ENCODE measurements at places on chromosomes 4 and X.

- DNase-seq, result no peak
These were observed 104.5 kb downstream of the AMELX start for GRCh38 chrX:11397680-11398079.

DNA sequence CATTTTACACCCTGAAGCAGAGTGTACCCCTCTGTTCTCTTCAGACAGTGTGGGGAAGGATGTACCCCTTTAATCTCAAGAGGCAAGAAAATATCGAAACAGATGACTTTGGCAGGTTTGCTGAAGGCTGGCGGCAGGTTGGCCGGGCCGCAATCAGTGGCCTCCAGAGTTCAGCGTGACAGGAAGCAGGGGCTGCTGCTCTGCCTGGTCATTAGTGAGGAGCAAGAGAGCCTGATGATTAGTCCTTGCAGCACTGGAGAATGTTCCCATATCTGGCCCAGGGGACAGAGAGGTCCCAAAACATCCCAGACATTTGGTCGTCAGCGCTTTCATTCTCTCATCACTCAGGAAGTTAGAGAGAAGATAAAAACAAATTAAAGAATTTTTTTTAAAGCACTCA, 352.8 kb downstream of the SPRY1 start:
- peak; percentile 67 for DNase-seq

DNA sequence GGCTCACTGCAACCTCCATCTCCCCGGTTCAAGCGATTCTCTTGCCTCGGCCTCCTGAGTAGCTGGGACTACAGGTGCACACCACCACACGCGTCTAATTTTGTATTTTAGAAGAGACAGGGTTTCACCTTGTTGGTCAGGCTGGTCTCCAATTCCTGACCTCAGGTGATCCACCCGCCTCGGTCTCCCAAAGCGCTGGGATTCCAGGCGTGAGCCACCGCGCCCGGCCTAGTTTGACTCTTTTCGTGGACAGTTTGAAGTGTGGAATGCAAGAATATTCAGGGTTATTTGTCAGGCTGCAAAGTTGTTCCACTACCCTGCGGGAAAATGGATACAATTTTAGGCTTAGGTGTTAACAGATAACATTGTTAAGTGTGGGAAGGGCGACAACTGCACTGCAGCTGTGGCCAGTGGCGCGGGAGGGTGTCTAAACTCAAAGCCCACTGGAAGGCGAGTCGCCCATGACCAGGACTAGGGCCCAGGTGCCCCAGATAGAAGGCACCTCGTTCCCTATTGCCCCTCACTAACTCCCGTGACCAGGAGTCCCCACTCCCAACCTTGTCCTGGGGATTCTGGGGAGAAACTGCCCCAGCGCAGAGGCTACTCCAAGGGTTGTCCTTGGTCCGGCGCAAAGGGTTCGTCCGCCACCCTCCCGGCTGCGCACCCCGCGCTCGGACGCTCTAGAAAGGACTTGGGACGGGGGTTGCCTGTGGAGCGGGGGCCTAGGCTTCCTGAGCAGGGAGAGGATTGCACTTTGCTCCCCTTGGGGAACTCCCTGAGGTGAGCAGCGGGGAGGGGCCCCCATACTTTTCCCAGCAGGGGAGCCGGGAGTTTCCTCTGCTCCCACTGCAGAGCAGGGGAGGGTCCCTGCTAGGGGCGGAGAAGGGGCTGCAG, 1.1 kb upstream of the CD99 start:
- no peak for DNase-seq

GRCh38 chr4:74874753-74875367, 58.1 kb upstream of the PARM1 start:
- DNase-seq, result no peak

DNA sequence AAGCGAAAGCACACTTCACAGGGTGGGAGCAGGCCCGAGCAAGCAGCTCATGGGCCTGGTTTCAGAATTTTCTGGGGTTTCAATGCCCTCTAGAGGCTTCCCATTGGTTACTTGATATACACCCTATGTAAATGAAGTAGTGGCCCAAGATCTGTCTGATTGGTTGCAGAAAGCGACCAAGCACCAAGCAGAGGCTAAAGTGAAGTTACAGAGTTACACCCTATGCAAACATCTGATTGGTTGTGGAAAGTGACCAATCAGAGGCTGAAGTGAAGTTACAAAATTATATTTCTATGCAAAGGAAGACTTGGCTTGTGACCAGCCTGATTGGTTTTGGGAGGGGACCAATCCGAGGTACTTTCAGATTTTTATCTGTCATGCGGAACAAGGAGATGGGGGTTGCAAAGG, 8.2 kb downstream of the FHIP1A start:
- no peak for DNase-seq

DNA sequence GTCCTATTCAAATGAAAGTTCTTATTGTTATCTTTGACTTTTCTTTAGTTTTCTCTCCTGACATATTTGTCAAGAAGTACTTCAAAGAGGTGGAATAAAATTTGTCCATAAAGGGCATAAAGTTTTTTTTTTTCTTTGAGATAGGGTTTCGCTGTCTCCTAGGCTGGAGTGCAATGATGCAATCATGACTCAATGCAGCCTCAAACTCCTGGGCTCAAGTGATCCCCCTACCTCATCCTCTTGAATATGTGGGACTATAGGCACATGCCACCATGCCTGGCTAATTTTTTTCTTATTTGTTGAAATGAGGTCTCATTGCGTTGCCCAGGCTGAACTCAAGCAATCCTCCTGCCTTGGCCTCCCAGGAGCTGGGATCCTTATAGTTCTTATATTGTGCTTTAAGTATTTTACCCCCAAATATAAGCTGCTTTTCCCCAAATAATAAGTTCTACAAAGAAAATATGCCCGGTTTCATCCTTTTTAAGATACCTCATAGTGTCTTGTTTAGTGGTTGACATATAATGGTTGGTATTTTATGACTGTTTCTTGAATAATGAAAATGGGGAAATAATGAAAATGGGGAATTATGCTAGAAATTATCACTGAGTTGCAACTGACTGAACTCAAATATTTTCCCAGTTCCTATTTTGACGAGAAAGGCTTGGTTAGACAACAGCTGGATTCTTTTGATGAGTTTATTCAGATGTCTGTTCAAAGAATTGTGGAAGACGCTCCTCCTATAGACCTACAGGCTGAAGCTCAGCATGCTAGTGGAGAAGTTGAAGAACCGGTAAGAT, 11.6 kb downstream of the POLR2B start:
- no peak for DNase-seq

GRCh38 chrX:96835660-96836289, 47.9 kb upstream of the RPA4 start:
- DNase-seq, result no peak

DNA sequence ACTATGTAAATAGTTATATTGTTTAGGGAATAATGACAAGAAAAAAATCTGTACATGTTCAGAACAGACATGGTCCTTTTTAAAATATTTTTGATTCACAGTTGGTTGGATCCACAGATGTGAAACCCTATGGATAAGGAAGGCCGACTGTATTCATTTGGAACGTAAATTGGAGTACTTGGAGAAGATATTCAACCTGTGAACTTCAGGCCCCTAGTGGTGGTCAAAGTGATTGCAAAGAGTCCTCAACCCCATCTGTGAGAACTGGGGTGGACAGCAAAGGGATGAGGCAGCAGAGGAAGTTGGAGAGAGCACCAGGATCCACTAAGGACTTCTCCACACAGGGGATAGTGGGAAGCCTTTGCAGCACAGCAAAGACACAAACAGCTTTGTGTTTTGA, 6.2 kb upstream of the CXCL13 start:
- no peak for DNase-seq

- no peak for DNase-seq
These were observed 182.7 kb downstream of the KDR start for GRCh38 chr4:54942721-54943120.

DNA sequence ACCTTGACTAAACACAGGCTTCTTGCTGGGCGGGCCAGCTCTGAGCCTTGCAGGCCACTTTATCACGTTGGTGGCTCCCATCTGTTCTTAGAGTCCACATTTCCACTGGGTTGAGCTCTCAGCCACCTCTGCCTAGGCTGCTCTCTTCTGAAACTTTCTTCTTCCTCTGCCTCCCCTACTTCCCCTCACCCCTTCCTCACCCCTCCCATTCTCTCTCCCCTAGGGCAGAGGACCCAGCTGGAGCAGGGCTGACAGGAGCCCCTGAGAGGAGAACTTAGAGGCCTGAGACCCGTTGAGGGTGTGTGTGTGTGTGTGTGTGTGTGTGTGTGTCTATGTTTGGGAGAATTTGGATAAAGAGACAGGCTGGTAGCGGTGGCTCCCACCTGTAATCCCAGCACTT, 19.9 kb upstream of the TMSB4X start:
- no peak for DNase-seq

DNA sequence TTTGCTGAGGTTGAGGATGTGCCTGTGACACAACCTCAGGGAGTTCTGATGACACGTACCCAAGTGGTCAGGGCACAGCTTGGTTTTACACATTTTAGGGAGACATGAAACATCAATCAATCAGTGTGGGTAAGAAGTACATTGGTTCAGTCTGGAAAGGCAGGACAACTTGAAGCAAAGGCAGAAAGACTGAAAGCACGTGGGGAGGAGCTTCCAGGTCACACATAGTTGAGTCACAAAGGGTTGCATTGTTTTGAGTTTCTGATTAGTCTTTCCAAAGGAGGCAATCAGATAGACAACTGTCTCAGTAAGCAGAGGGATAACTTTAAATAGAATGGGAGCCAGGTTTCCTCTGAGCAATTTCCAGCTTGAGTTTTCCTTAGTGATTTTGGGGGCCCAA, 1910.0 kb upstream of the AGA start:
- no peak for DNase-seq

DNA sequence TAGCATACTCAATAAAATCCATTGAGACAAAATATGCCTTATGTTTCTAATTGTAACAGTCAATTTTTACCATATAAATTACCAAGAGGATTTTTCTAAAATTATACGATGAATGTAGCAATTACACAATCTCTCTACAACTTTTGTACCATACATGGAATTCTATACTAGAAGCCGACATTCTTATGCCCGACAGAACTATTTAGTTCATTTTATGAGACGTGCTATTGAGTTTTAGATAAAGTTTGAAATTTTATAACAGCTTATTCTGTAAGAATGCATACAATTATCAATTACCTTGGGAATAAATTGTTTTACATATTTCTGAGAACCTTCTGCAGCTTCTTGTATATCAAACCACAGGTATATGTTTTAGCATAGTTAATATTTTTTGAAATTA, 431.2 kb downstream of the DMD start:
- no peak for DNase-seq

GRCh38 chrX:121642415-121642814, 595.0 kb downstream of the GLUD2 start:
- DNase-seq, result no peak

DNA sequence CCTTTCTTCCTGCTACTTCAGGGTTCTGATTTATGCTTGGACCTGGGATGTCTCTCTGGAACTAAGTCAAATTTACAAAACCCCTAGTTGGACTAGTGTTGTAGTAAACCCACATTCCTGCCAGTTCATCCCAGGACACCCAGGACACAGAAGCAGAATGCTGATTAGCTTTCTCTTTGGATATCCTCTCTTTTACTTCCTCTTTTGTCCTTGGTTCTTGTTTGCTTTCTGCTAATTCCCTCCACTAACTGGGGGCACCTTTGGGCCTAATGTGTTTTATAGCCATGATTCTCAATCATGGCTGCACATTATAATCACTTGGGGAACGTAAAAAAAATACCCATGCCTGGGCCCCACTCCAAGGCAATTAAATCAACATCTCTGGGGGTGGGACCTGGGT, 42.5 kb downstream of the LANCL3 start:
- no peak for DNase-seq

DNA sequence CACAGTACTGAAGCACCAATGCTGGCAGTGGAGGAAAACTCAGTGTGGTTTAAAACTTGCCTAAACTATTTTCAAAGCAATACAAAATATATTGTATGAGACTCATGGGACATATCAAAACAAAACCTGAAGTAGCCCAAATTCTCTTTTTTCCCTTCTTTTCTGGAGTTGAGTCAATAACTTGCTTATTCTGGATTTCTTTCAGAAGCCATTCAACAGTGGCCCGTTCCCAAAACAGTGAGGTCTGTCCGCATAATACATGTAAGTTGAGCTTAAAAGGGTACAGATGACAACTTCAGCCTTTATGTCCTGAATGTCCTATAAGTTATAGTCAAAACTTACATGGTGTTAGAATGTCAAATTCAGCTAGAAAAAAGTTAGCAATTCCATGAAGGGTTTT, 100.8 kb downstream of the SHISA3 start:
- DNase-seq, result no peak

DNA sequence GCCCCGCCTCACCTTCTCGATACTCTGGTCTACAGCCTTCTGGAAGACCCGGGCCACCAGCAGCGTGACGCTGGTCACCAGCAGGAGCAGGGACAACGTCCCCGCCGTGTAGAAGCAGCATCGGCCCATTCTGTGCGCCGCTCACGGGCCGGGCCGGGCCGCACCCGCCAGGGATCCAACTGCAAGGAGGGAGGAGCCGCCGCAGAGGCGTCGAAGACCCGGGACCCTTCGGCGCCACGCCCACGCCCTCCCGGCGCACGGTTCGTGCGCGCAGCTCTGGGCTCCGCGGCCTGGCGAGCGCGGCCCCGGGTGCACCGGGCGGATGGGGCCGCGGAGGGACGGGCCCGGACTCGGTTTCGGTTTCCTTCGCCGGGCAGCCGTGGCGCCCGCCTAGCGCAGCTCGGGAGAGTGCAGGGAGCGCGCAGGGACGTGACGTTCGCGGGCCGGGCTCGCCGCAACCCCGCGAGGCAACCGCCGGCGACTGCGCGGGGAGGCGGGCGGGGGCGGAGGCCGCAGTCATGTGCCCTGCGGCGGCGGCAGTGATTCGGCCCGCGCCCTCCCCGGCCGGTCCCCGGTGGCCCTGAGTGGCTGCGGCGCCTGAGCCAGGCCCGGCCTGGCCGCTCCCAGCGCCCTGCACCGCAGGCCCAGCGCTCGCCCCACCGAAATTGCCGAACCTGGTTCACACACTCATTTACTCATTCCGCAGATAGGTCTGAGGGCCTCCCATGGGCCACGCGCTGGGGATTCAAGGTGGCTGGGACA, at the start of gene SCARB2:
Gene SCARB2, minus strand, starts transcription at position 410 of the 762 bp plus-strand sequence. Its CDS starts 281 bp downstream, at position 129.
- DNase-seq, result peak; percentile 93

- no peak for DNase-seq
These were observed 42.8 kb downstream of the CUL4B start for GRCh38 chrX:120517936-120518335.

- DNase-seq, result peak; percentile 87
These were observed 15.3 kb downstream of the USP46 start for GRCh38 chr4:52643785-52644244.

DNA sequence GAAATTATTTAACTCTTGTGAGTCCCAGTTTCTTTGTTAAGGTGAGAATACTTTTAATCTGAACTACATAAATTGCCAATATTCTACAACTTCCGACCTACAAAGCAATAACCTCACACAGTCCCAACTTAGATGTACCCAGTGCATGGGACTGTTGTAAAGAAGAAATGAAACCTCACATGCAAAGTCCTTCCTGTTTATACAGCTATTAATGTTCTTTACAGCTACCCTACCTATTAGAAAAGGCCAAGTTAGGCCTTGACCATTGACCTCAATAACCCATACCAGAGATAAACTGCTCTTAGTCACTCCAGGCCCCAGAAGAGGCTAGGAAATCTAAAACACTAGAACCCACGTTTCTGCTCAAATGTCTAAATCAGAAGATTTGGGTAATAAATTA, 920.1 kb upstream of the TENM3 start:
- no peak for DNase-seq

Data from left ventricle myocardium inferior (tissue), 1 donor.